Activated T-cell treated with anti-CD3 and anti-CD28 coated beads, Interleukin-2, amount 50 U/mL, for 72 hours (primary cell): ENCODE measurements at places on chromosomes 6 and 20.

DNA sequence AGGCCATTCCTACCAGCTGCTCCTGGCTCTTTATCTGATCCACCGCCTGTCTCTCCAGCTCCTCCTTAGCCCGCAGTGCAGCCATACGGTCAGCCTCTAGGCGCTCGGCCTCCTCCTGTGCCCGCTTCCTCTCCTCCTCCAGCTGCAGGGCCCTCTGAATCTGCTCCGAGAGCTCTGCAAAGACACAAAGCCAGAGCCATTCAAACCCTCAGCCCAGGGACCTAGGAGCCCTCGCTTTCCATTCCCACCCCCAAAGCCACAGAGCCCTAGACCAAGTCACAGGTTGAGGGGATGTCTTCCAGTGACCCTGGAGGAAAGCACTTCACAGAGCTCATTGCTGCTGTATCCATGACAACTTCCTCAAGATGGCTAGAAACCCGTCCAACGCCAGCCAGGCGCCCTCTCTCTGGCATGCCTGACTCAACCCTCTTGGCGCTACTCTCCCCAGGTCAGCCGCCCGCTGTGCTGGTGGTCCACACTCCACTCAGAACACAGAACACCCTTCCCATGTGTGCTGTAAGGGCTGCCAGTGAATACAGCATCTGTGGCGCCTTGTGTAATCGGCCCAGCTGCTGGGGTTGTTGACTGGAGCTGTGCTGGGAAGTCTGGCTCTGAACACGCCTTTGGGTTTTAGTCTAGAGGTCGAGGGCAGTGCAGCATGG, 49.3 kb downstream of the EZR start:
- no peaks in the 10 kb centered on the region for H3K27me3 ChIP-seq
- peaks cover 20% of the 10 kb centered on the region for H3K36me3 ChIP-seq
- no peak for DNase-seq

GRCh38 chr6:111987295-111987694, 66.6 kb upstream of the CCN6 start:
- H3K36me3 ChIP-seq, result no peaks in the 10 kb centered on the region
- H3K4me3 ChIP-seq, result no peak overlapping the region
- H3K27ac ChIP-seq, result no peak overlapping the region
- no peaks in the 10 kb centered on the region for H3K27me3 ChIP-seq

DNA sequence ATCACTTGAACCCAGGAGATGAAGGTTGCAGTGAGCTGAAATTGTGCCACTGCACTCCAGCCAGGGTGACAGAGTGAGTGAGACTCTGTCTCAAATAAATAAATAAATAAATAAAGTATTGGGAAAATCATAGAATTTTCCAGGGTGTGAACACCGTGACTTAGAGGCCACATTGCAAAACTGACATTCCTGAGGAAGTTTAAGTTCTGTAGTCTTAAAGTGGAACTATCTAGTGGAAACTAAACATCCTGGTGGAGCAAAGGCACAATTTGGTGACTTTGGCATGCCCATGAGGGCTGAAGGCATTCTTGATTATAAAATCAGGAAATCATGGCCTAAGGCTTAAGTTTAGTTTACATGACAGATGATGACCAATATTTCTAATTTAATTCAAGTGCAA, 32.7 kb upstream of the MCM3 start:
- H3K27ac ChIP-seq, result no peak overlapping the region
- H3K27me3 ChIP-seq, result no peaks in the 10 kb centered on the region
- H3K36me3 ChIP-seq, result no peaks in the 10 kb centered on the region
- no peak for DNase-seq

DNA sequence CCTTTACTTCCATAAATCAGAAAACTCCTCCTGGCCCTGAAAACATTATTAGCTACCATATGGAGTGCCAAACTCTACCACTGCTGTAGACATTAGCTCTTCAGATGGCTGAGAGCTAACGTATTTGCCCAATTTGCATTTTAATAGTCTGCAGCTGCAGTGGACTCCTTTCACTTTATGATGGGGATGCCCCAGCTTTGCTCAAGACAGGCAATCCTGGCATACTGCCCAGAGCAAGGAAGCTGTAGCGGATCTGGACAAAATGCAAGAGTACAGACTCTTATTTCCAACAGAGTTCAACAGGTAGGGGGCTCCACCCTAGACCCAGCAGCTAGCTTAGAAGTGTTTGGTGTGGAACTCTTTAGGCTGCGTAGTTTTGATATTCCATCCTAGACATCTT, 246.7 kb downstream of the FOXC1 start:
- H3K4me1 ChIP-seq, result no peaks in the 10 kb centered on the region
- DNase-seq, result no peak
- H3K36me3 ChIP-seq, result no peaks in the 10 kb centered on the region
- H3K27me3 ChIP-seq, result no peaks in the 10 kb centered on the region

GRCh38 chr20:19121463-19121862, 91.0 kb upstream of the SLC24A3 start:
- no peaks in the 10 kb centered on the region for H3K4me1 ChIP-seq
- no peaks in the 10 kb centered on the region for H3K36me3 ChIP-seq
- no peak overlapping the region for H3K4me3 ChIP-seq
- H3K27ac ChIP-seq, result no peak overlapping the region

GRCh38 chr20:37988306-37988954, 44.8 kb downstream of the TTI1 start:
- no peak for DNase-seq
- peaks cover 34% of the 10 kb centered on the region for H3K4me1 ChIP-seq

- peaks cover 54% of the 10 kb centered on the region for H3K4me1 ChIP-seq
- H3K27ac ChIP-seq, result no peak overlapping the region
- peak overlapping the region; percentile 97 for H3K4me3 ChIP-seq
- peaks cover 8% of the 10 kb centered on the region for H3K36me3 ChIP-seq
Measured at GRCh38 chr6:151390851-151391470, 398 bp downstream of the ZBTB2 start.

GRCh38 chr6:114304304-114304887, 38.4 kb downstream of the HS3ST5 start:
- H3K4me3 ChIP-seq, result no peak overlapping the region
- no peaks in the 10 kb centered on the region for H3K36me3 ChIP-seq
- no peaks in the 10 kb centered on the region for H3K27me3 ChIP-seq
- no peak overlapping the region for H3K27ac ChIP-seq
- no peaks in the 10 kb centered on the region for H3K4me1 ChIP-seq
- no peak for DNase-seq

DNA sequence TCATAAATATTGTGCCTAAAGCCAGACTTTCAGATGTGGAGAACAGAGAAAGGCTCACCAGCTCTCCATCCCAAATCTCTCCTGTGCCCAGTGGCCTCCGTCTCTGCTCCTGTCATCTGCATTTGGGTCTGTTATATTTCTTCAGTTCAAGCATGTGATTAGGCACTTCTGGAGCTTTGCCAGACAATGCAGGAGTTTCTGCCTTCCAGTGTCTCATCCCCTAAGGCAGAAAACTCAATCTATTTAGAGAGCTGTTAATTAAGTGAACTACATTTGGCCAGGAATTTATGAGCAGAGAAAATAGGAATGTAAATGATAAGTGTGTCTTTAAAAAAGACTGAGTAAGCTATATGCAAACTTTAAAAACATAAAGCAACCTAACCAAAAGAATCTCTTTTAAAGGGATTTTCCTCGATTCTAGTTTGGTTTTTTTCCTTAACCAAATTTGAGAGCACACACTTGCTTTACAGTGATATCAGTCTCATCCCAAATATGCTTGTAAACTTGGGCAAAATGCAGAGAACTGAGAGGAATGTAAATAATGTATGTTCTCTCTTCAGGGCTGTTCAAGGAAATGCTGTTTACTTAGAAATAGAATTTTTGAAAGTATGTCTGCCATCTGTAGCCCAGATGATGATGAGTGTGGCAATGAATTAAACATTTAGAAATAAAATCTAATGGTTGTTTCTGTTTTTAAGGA, 113.9 kb downstream of the ELOVL4 start:
- H3K4me3 ChIP-seq, result no peak overlapping the region
- no peaks in the 10 kb centered on the region for H3K4me1 ChIP-seq
- no peaks in the 10 kb centered on the region for H3K36me3 ChIP-seq
- no peak overlapping the region for H3K27ac ChIP-seq
- no peak for DNase-seq

GRCh38 chr6:138948546-138949179, 39.4 kb downstream of the REPS1 start:
- peaks cover 82% of the 10 kb centered on the region for H3K4me1 ChIP-seq
- DNase-seq, result no peak
- no peak overlapping the region for H3K4me3 ChIP-seq
- H3K27me3 ChIP-seq, result no peaks in the 10 kb centered on the region
- peaks cover 13% of the 10 kb centered on the region for H3K36me3 ChIP-seq

GRCh38 chr6:90118069-90118468, 178.6 kb downstream of the BACH2 start:
- H3K27me3 ChIP-seq, result no peaks in the 10 kb centered on the region
- H3K27ac ChIP-seq, result peak overlapping the region; percentile 20
- no peak overlapping the region for H3K4me3 ChIP-seq
- H3K4me1 ChIP-seq, result peaks cover 35% of the 10 kb centered on the region
- H3K36me3 ChIP-seq, result peaks cover 51% of the 10 kb centered on the region
- no peak for DNase-seq

- no peak overlapping the region for H3K27ac ChIP-seq
- H3K27me3 ChIP-seq, result peaks cover 13% of the 10 kb centered on the region
- DNase-seq, result no peak
- no peak overlapping the region for H3K4me3 ChIP-seq
Measured at GRCh38 chr20:36197271-36197670, 39.0 kb upstream of the AAR2 start.

DNA sequence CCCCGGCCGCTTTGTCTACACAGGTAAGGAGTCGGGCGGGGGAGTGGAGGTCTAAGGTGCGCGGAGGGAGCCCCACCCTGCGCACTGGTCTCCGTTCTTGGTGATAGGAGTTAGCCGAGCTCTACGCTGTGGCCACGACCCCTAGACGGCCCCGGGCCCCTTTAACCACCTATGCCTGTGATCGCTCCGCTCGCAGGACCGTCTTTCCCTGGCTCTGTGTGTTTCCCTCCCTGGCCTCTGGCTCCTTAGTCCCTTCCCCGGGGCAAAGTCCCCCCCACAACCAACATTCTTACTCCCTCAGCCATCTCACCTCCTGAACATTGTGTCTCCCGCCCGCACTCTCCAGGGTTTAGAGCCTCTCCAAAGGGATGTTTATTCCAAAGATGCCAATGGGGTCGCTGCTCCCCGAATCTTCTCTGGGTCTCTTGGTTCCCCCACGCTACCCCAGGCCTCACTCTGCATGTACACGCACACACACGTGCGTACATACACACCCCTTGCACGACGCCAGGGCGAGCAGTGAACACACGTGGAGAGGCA, 50.4 kb downstream of the CPXM1 start:
- peaks cover 36% of the 10 kb centered on the region for H3K27me3 ChIP-seq
- H3K27ac ChIP-seq, result no peak overlapping the region
- peaks cover 27% of the 10 kb centered on the region for H3K4me1 ChIP-seq
- H3K4me3 ChIP-seq, result no peak overlapping the region
- no peak for DNase-seq
- H3K36me3 ChIP-seq, result no peaks in the 10 kb centered on the region

DNA sequence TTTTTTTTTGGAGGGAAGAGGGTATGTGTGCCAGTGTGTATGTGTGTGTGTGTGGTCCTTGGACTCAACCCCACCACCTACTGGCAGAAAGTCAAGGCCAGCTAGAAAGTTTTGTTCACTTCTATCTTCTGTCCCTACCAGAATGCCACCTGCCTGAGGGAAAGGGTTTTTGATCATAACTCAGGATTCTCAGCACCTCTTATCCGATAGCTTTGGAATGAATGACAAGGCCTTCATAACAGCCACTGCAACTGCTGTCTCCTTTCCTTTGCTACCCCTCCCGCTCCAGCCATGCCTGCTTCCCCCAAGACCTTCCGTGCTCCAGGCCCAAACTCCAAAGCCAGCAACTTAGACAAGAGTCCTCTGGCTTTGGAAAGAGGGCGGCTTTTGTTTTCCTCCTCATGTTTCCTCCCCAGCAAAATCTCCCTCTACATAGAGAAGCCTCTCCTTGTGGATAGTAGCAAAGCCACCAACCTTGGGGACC, 18.7 kb downstream of the BTN3A1 start:
- no peak overlapping the region for H3K4me3 ChIP-seq
- H3K27ac ChIP-seq, result no peak overlapping the region
- peaks cover 12% of the 10 kb centered on the region for H3K36me3 ChIP-seq

GRCh38 chr6:150627585-150628025, 27.9 kb downstream of the PLEKHG1 start:
- H3K36me3 ChIP-seq, result no peaks in the 10 kb centered on the region
- H3K4me3 ChIP-seq, result no peak overlapping the region
- DNase-seq, result no peak
- peaks cover 38% of the 10 kb centered on the region for H3K4me1 ChIP-seq
- peaks cover 23% of the 10 kb centered on the region for H3K27me3 ChIP-seq
- H3K27ac ChIP-seq, result no peak overlapping the region

DNA sequence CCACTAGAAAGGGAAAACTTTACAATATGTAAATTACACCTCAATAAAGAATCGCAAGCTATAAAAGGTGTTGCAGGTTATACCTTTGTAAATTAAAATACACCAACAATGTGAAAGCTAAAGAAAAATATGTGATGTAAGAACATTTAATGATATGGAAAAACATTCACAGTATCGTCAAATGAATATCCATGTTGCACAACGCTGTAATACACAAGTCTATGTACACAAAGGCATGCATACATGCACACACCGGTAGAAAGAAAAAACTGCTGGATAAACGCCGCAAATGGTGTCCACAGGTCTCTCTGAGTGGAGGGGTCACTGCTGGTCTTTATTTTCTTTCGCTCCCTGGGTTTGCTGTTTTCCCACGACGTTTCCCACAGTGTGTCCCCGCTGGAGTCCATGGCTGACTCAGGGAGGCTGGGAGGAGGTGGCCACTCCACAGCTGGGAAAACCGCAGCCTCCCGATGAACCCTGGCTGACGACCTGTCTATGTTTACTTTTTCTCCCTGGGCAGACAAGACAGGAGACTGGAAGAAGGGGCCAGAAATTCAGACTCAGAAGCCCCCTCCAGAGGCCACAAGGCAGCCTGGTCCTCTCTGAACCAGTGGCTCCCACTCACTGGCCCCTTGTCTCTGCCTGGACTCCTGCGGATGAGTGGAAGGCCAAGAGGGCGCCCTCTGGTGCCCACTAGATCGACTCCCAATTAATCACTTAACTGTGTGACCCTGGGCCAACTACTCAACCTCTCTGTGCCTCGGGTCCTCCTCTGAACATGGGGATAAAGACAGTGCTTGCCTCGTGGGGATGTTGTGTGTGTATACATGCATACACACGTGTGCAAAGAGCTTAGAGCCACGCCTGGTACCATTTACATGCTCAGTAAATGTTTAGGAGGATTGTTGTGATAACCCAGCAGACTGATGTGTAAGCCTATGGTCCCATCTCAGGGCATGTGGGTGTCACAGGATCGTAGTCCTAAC, 12.8 kb upstream of the BPI start:
- no peaks in the 10 kb centered on the region for H3K36me3 ChIP-seq
- no peak overlapping the region for H3K27ac ChIP-seq
- no peak for DNase-seq
- H3K27me3 ChIP-seq, result peaks cover 28% of the 10 kb centered on the region
- no peak overlapping the region for H3K4me3 ChIP-seq
- no peaks in the 10 kb centered on the region for H3K4me1 ChIP-seq

GRCh38 chr20:63969838-63970713, at the start of gene ZNF512B:
TSS of gene ZNF512B (minus strand) at chr20:63969930. CDS start at chr20:63967950, 1,980 bp downstream.
- peak; percentile 72 for DNase-seq
- H3K4me3 ChIP-seq, result peak within 1 kb of the TSS; percentile 89
- peak within 1 kb of the TSS; percentile 82 for H3K27ac ChIP-seq
- H3K27me3 ChIP-seq, result no peaks in the 10 kb centered on the region
- peaks cover 20% of the 10 kb centered on the region for H3K4me1 ChIP-seq
- H3K36me3 ChIP-seq, result peaks cover 10% of the 10 kb centered on the region

GRCh38 chr6:106729841-106730240, 100.5 kb downstream of the QRSL1 start:
- H3K4me1 ChIP-seq, result no peaks in the 10 kb centered on the region
- H3K36me3 ChIP-seq, result no peaks in the 10 kb centered on the region
- H3K27ac ChIP-seq, result no peak overlapping the region
- H3K27me3 ChIP-seq, result peaks cover 10% of the 10 kb centered on the region
